T-helper 17 cell (primary cell): ENCODE measurements at places on chromosomes 11 and 22. TPM values are rescaled to one million over a fixed set of nuclear protein-coding genes. Genes with fewer than 3 reads are reported as not detected.

DNA sequence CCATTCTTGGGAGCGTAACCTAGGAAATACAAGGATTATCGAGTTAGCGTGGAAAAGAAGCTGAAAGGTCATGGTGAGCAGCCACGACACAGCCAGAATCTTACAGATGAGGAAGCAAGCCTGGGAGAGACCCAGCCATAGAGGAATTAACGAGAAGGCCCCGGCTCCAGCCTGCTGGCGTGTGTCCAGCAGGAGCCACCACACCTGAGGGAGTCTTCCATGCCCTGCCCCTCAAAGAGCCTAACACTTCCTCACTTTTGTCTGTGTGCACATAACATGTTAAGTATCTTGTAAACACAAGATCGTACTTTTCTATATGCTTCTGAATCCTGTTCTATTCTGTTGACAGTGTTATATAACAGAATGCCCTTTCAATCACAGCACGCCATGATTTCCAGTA lies 18.1 kb downstream of the CECR2 start:
- DNase-seq, result no peak

DNA sequence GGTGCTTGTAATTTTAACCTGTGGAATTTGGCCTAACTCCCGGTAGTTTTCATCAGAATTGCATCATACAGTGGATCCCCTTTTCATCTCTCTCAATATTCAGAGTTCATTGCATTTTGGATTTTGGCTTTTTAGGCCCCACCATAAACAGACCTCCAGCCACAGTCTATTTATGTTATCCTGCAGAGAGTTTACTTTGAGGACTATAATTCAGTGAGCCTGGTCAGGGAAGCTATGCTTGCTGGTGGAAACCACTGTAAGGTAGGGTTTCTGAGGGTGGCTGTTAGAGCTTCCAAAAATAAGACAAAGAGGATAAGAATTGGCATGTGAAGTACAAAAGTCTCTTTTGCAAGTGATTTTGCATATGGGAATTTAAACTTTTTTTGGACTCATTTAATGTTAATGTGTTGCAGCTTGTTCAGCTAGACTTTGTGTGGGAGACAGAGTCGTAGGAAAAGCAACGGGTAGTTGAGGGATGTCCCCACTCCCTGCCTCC lies 34.8 kb upstream of the DDI1 start:
- DNase-seq, result no peak

DNA sequence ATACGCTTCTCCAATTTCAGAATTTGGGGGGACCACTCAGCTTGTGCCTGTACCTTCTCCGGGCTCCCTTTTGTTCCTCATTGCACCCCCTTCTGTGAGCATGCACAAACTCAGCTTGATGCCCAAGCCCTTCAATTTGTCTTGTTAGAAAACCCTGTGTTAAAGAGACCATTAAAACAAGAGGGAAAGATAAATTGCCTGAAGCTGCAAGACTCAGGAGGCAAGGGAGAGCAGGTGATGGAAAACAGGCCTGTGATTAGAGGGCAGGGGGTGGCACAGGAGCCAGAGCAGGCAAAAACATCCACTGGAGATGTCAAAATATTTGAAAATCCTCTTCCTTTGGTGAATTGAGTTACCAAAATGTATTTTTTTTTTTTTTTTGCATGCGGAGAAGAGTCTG lies 121.7 kb downstream of the MIAT start:
- no peak for DNase-seq

CARNS1 gene
- total RNA-seq, result 7.5 TPM

DNA sequence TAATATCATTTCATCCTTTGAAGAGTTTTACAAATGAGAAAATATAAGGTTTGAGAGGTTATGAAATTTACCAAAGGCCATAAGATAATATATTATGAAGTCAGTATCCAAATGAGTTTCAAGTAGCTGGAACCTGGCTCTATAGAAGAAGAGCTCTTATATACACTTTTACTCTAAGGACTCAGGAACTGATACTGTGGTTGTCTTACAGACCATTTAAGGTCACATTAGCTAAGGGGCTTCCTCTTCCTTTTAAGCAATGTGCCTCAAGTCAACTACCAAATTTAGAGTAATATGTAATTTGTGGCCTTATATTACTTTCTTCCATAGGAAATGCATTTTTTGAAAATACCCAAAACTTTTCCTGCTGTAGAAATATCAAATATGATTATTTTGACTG lies 369.3 kb downstream of the DLG2 start:
- DNase-seq, result no peak
